ENCODE measurements at places on chromosomes 6 and 20. TPM values are rescaled to one million over a fixed set of nuclear protein-coding genes. Genes with fewer than 3 reads are reported as not detected.

- DNase-seq = no peak
- no peak overlapping the region for H3K27ac ChIP-seq
- H3K4me3 ChIP-seq = no peak overlapping the region
- H3K4me1 ChIP-seq = peaks cover 2% of the 10 kb centered on the region
- H3K36me3 ChIP-seq = no peaks in the 10 kb centered on the region
Observed at GRCh38 chr6:30151580-30151979, 9.4 kb downstream of the TRIM10 start.

- no peak overlapping the region for H3K4me3 ChIP-seq
- H3K27me3 ChIP-seq = no peaks in the 10 kb centered on the region
- no peaks in the 10 kb centered on the region for H3K36me3 ChIP-seq
- no peak overlapping the region for H3K27ac ChIP-seq
- DNase-seq = no peak
- H3K4me1 ChIP-seq = peaks cover 2% of the 10 kb centered on the region
Observed at GRCh38 chr6:73857341-73857890, 161.4 kb downstream of the CD109 start.

MC3R gene
- total RNA-seq = not detected

DNA sequence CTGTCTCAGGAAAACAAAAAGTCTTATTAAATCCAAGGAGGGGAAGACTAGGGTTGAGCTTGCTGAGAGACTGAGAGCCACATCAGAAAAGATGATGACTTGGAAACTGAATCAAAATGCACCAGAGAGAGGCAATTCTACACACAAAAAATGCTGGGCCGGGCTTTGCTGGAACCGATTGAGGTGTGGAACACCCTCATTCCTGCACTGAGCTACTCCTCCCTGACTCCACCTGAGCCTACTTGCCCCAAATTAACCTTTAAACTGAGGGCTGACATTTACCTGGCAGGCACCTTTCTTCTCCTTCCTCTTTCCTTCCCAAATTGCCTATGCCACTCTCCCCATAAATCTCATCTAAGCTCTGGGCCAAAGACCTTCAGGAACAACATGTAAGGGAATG is 40.8 kb upstream of the MBOAT1 start:
- no peaks in the 10 kb centered on the region for H3K36me3 ChIP-seq
- peaks cover 26% of the 10 kb centered on the region for H3K4me1 ChIP-seq
- no peak overlapping the region for H3K4me3 ChIP-seq
- peak overlapping the region; percentile 80 for H3K27ac ChIP-seq
- no peaks in the 10 kb centered on the region for H3K27me3 ChIP-seq

DNA sequence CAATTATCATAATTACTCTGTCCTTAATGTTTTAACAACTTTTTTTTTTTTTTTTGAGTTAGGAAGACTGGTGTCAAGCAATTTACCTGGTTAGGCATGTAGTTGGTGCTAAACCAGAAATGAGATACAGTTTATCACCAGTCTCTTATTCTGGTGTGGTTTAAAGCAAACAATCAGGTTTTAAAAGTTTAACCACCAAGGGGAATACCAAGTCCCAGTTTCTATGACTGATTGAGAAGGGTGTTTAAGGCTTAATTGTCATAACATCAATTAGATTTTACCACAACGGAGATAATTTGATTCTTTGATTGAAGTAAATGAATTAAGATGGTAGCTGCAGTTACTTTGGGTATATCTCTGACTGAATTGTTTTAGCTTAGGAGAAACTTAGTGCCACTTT is 197.8 kb downstream of the TFAP2B start:
- no peaks in the 10 kb centered on the region for H3K36me3 ChIP-seq
- no peaks in the 10 kb centered on the region for H3K4me1 ChIP-seq
- H3K27me3 ChIP-seq = no peaks in the 10 kb centered on the region

DNA sequence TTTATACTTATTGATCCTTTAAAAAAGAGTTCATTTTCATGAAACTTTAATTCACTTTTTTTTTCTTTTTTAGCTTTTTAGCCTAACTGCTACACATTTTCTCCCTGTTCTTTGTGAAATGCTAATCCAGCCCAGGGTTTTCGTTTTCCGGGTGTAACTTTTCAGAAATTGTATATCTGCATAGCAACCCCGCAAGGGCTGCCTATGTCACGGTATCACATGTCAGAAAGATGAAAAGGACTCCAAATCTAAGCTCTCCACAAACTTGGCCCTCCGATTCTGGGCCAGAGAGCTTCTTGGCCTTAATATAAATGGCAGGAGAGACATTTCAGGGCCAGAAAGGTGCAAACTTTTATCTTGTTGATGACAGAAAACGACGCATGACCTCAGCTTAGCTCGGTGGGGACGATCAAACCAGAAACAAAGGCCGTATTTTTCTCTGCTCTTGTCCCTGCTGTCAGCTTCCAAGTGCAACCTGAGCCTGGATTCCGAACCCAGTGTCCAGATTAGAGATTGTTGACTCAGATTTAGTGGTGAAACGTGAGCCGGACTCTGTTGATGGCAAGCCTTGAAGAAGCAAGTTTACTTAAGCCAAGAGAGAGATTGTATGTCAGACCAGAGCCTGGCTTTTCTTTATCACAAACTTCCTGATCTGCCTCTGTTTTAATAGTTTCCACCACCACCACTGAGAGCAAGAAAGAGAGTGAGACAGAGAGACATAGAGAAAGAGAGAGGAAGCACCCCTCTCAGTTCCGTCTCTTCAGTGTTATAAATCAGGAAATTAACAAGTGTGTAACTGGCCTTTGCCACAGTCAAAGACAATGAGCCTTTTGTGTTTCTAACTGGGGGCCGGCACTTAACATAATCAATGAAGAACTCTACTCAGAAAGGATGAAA is 157.8 kb downstream of the SCML4 start:
- no peaks in the 10 kb centered on the region for H3K27me3 ChIP-seq
- no peak overlapping the region for H3K4me3 ChIP-seq
- no peaks in the 10 kb centered on the region for H3K36me3 ChIP-seq
- no peak overlapping the region for H3K27ac ChIP-seq
- DNase-seq = no peak

DNA sequence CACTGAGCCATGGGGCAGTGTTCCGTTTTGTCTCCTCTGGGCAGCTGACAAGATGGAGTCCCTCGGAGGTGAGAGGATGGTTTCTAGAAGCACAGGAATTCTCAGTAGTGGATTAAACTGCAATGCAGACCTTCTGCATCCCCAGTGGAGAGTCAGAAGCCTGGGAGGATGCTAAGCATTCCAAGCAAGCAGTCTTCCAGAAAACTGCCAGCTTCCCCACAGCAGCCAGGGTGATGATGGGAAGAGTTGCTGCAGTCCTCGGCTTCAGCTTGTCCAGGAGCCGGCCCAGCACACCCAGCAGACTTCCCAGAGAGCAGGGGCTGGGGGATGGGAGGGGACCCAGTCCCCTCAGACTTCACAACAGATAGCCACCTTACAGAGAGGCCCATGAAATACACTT is 163.6 kb downstream of the LY86 start:
- H3K4me3 ChIP-seq = no peak overlapping the region
- no peak for DNase-seq
- H3K4me1 ChIP-seq = peaks cover 23% of the 10 kb centered on the region
- H3K36me3 ChIP-seq = no peaks in the 10 kb centered on the region
- no peaks in the 10 kb centered on the region for H3K27me3 ChIP-seq
- no peak overlapping the region for H3K27ac ChIP-seq

CLIC5 gene
- 1.1 TPM for total RNA-seq

GRCh38 chr6:152127432-152128165 is 320.1 kb downstream of the ESR1 start:
- no peak overlapping the region for H3K27ac ChIP-seq
- H3K4me1 ChIP-seq = peaks cover 15% of the 10 kb centered on the region
- no peaks in the 10 kb centered on the region for H3K36me3 ChIP-seq
- no peaks in the 10 kb centered on the region for H3K27me3 ChIP-seq

DNA sequence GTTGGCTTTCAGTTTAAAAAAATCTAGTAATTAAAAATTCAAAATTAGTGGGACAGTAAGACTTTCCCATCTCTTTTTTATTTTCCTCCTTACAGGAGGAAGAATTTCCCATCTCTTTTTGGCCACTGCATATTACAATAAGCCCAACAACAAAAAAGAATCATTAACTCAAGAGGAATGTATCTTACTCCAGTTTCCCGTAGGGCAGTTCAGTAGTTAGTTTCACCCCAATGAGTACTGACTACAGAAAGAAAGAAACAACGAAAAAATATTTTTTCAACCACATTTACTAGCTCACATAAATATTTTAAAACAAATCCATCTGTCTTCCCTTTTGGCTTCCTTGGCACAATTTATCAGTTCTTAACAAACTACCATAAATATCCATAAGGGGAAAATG is 14.9 kb upstream of the BLOC1S5 start:
- DNase-seq = no peak
- H3K4me1 ChIP-seq = no peaks in the 10 kb centered on the region
- H3K27ac ChIP-seq = no peak overlapping the region
- H3K27me3 ChIP-seq = no peaks in the 10 kb centered on the region
- H3K4me3 ChIP-seq = no peak overlapping the region
- H3K36me3 ChIP-seq = no peaks in the 10 kb centered on the region

DNA sequence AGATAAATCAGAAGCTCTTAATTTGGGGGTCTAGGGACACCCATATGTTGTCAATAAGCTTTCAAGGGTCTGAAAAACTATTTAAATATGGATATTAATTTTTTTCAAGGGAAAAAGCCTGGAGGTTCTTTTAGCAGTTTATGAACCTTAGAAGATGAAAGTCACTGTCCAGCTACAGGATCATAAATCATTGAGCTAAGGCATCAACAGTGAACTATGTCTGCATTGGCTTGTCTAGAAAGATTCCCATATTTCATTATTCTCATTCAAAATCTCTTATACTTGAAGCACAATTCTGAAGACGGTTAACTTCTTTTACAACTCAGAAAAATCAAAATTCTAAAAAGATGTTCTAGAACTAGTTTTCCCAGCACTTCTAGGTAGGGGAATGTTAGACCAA is 34.9 kb upstream of the SNX9 start:
- no peaks in the 10 kb centered on the region for H3K4me1 ChIP-seq
- no peak overlapping the region for H3K4me3 ChIP-seq
- no peak overlapping the region for H3K27ac ChIP-seq
- no peaks in the 10 kb centered on the region for H3K36me3 ChIP-seq
- no peak for DNase-seq

GRCh38 chr20:49326026-49326425 is 48.2 kb upstream of the ZNFX1 start:
- H3K4me1 ChIP-seq = peaks cover 22% of the 10 kb centered on the region
- no peak for DNase-seq

Data from esophagus squamous epithelium (tissue), 5 donors.